HCEC 1CT (cell line): ENCODE measurements at places on chromosomes 5 and 9.

GRCh38 chr5:16391858-16392649 is 73.5 kb downstream of the ZNF622 start:
- DNase-seq = no peak

DNA sequence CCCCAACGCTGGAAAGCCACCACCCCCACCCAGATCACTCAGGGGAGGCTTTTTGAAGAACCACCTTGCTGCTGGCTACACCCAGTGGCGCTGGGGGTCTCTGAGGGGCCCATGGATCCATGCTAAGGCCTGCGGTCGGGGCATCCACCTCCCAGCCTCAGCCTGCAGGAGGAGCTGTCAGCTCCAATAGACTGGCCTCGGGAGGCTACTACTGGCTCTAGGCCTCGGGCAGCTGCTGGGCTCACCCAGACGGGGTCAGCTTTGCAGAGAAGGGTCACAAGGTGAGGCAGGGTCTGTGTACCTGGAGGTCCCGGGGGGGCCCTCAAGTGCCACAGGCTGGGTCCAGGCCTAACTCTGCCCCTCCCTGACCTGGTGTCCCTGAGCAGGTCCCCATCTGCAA is 193.7 kb downstream of the OLFM1 start:
- no peak for DNase-seq

DNA sequence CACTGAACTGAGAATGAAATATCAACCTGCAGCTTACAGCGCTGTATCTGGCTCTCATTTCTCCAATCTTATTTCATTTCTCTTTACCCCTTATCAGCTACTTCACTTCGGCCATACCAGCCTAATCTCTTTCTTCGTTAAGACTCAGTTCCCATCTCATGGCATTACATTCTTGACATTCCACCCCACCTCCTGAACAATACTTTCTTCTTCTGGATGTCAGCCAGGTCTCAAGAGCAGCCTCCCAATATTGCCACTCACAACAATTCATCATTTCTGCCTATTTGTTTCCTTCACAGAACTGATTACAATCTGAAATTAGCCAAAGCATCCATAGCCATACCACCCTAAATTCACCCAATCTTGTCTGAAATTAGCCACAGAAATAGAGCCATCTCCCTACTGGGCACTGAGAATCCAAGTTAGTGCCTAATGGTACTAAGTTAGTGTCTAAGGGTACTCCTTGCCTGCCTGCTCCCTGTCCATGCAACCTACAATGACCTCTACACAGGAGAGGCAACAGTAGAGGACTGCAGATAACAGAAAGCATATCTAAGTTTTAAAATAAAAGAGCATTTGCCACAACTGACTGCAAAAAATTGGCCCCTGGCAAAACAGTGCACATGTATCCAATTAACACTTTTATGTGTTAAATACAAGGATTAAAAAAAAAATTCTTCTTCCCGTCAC is 35.2 kb downstream of the SETX start:
- DNase-seq = no peak

GRCh38 chr5:128630121-128630520 is 92.1 kb upstream of the FBN2 start:
- DNase-seq = no peak

DNA sequence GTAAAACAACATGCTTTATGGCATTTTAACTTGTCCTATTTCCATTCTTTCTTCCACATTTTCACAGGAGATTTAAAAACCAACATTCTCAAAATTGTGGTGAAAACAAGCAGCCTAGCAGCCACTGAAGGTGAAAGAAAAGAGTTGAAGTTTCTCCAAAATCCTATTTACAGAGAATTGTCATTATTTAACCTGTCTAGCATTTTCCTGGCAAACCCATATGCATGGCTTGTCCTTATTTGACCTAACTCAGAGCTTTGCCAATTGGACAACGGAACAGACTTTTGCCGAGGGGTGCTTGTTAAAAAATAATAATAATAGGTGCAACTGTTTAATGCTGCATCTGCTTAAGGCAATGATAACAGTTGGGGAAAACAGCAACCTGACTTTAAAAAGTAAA is 80.4 kb upstream of the PCSK5 start:
- no peak for DNase-seq
